ENCODE measurements at places on chromosomes 6 and 20.
A peak's percentile ranks its signal among the peaks of the same experiment; 100 is the strongest.

DNA sequence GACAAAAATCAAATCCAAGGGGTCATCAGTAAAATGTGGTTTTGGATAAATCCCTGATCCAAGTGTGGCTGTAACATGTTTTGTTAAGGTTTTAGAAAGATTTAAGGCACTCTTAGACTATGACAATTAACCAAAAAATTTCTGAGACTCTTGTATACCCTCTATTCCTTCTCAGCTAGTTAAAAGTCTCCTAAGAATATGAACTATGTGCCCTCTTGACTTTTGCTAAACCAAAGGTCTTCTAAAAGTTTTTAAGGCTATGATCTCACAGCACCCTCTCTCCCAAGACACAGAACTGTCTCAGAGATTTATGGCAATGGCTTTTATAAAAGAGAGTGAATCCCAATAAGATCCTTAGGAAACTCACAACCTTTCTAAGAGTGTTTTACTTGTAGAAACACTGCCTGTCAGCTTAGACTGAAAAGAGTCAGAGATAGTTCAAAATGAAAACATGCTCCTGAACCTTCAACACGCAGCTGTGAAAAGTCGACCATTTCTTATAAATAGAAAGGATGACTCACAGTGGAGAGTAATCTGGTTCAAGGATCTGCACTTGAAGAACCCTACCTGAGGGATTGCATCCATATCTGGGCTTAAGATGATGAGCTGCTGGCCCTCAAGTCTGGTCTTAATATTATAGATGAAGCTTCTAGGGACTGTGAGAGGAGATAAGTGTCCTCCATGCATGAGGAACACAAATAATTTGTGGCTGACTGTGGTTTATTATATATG, 388.4 kb upstream of the GJE1 start:
- DNase-seq = no peak

DNA sequence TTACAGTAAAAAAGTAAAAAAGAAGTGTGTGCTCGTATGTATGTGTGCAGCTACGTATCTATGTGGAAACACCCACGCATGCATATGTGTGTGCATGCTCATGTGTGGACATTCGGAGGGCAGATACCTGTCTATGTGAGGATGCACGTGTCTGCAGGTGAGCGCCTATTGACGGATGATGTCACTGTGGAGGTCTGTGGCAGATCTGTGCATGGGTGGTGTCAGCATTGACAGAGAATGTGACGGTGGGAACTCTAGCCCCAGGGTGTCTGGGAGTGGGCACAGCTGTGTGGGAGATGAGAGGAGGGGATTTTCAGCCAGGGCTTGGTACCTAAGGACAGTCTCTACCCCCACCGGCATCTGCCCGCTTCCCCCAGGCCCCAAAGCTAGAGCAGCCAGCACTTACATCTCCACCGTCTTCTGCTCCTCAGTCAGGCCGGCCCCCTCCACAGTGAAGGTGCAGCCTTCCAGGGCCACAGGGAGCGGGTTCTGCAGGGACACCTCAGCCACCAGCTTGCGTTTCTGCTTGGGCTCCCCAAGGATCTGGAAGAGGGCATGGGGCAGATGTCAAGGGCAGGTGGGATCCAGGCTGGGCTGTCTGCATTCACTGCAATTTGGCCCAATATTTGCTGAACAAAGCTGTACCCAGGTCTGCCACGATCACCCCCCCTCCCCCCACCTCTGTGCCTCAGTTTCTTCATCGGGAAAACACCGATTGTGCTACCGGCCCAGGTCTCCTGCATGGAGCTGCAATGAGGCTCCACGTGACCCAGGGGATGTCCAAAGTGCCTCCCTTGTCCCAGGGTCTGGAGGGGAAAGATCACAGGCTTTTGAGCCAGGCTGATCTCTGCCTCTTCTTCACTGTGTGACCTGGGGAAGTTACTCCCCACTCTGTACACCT, 34.1 kb downstream of the TGM2 start:
- DNase-seq = no peak

DNA sequence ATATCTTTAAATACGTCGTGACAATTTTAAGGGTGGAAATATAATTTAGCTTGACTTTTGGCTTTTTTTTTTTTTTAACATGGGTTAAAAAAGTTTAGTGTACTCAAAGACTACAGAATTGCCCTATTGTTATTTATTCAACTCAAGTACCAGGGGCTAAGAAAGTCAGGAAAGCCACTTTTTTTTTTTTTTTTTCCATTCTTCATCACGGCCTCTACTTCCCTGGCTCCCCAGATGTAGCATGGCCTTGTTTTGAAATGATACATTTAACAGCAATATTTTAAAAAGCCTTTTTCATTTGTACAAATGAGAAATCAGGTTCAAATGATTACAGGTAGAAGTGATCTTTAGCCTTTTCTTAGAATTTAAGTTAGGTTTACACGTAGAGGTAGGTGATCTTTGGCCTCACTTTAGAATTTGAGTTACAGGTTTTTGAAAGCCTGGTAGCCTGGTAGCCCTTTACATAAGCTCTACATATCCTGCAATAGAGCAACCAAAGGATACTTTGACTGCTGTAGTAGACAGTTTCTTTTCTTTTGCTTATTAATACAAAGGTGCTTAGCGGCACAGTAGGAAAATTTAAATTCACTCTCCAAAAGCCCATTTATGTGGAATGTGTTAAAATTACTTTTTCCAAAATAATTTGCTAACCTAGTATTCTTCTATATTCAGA, 160.5 kb upstream of the MMS22L start:
- no peak for DNase-seq

DNA sequence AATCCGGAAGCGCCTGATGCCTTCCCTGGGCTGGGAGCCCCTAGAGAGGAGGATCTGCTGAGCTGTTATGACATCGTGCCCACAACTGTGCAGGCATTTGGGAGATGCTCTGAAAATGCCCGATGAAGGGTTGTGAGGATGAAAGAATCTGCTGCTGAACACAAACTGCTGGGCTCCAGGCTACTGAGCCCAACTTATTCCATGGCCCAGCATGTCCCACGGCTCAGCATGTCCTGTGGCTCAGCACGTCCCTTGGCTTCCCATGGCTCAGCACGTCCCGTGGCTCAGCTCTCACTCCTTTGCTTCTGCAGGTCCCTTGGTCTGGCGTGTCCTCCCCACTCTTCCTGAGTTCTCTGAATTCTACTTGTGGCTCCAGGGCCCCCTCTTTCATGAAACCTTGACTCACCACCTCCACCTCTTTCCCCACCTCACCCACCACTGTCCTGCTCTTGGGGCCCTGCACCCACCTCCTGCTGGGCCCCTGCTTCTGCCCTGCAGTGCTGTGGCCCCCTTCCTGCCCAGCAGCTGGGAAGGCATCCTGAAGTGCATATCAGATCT, 80.4 kb downstream of the PHACTR3 start:
- DNase-seq = no peak

DNA sequence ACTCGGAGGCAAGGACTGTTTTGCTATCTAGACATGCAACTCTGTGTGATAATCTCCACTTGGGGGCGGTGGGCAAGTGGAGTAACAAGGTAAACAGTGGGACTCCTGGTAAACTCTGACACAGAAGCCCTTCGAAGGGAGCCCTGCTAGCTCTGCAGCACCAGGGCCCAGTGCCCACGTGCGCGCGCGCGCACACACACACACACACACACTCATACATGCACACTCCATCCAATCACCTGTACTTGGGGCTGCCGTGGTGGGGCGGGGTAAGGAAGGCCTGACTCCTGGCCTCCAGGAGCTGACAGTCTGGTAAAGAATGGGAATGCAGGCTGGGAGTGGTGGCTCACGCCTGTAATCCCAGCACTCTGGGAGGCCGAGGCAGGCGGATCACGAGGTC, 36.4 kb downstream of the TAF4 start:
- DNase-seq = no peak

- DNase-seq = no peak
Measured at GRCh38 chr6:33415831-33416230, 2.1 kb downstream of the CUTA start.

GRCh38 chr6:92706976-92707375, 712.4 kb downstream of the EPHA7 start:
- DNase-seq = no peak

DNA sequence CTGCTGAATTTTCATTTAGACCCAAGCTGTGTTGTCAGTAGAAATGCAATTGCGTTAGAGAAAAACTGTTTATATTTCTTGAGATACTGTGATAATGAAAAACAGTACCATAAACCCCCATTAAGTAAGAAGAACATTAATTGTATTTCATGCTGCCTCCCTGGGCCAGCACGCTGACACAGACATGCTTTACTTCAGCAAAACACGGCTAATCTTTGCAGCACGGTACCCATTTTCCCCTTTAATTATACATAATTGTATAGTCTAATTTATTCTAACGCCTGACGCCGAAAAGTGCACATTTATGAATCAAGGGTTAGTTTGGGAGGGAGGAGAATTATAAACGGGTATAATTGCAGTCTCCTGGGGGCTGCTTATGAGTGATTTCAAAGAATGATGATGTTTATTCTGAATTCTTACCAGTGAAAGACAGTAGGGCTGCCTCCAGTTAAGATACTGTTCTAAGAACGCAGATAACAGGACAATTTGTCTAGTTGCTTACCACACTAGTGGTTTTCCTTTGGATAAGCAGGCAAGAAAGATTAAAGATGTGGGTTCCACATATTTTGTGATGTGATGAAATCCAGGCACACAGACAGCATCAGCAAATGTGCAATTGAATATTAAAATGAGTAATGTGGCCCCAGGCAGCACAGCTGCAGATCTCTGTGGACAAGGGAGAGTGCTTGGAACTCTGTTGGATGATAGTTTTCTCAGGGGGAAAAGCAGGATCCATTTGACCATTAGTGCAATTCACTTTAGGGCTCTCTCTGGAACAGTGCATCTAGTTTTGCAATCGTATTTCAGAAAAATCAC, 4.7 kb upstream of the SULF2 start:
- DNase-seq = no peak

- no peak for DNase-seq
Measured at GRCh38 chr6:147000545-147001488, 203.4 kb upstream of the STXBP5 start.

GRCh38 chr20:22823119-22823518, 212.0 kb upstream of the SSTR4 start:
- no peak for DNase-seq

GRCh38 chr6:22142856-22143255, 154.0 kb downstream of the PRL start:
- no peak for DNase-seq

DNA sequence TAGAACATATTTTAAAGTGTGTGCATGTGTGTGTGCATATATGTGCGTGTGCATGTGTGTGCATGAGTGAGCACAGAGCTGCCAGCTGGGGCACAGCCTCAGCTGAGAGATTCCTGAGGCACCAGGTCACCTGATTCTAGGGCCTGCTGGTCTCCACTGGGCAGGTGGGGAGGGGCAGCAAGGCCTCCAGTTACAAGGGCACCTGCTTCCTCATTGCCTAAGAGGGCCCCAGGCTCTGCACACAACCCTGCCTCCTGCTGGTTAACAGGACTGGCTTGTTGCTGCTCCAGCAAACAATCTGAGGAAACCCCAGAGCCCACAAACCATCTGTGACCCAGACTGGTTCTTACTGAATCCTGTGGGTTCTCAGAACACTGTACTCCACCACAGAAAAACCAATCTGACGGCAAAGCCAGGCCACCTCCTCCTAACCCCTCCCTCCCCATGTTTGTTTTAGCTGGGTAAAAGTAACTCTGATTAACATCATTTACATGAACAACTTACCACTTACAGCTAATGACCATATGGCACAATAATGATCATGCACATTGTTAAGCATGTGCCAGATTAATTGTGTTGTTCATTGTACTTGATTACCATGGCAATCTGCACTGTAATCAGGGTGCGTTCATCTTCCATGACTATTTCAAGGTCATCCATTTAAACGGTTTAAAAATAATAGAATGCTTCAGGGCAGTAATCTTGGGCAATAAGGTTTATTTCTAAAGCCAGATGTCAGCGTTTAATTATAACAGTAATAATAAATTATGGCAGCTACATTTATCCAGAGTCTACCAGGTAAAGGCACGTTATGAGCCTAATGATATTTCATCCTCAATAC, 23.1 kb upstream of the UBE2J1 start:
- peak; percentile 78 for DNase-seq

DNA sequence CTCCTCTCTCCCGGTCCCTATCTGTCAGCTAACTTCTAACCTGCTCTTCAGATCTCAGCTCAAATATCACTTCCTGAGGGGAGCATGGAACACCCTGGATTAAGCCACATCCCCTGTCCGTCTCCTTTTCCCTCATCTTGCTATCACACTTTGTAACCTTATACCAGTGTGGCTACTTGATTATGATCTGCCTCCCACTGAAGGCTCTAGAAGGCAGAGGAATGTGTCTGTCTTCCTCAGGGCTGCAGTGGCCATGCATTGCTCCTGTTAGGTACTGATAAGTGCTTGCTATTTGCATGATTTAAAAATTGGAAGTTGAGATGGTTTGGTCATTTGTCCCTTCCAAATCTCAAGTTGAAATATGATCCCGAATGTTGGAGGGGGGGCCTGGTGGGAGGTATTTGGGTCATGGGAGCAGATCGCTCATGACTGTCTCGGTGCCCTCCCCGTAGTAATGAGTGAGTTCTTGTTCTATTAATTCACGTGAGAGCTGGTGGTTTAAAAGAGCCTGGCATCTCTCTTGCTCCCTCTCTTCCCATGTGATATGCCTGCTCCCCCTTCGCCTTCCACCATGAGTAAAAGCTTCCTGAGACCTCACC, 71.4 kb downstream of the PLCB4 start:
- no peak for DNase-seq

DNA sequence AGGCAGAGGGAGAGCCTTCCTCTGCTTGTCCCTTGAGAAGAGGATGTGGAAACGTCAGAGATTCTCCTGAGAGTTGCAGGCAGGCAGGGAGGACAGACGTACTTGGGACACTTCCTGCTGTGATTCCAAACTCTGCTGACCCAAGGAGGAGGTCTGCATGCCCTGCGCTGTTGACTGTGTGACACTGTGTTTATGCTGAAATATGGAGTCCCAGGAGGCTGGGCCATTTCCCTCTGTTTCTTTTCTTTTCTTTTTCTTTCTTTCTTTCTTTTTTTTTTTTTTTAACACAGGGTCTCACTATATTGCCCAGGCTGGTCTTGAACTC, 63.5 kb upstream of the BHLHE23 start:
- DNase-seq = no peak

DNA sequence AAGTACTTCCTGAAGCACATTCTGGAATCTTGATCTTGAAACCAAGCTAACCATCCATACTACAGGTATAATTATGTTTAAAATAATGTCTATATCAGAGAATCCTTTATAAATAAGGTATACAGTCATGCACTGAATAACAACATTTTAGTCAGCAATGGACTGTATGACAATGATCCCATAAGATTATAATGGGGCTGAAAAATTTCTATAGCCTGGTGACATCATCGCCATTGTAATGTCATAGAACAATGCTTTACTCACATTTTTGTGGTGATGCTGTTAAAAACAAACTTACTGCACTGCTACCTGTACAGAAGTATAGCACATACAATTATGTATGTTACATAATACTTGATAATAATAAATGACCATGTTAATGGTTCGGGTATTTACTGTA, 31.8 kb downstream of the RNF146 start:
- DNase-seq = no peak

DNA sequence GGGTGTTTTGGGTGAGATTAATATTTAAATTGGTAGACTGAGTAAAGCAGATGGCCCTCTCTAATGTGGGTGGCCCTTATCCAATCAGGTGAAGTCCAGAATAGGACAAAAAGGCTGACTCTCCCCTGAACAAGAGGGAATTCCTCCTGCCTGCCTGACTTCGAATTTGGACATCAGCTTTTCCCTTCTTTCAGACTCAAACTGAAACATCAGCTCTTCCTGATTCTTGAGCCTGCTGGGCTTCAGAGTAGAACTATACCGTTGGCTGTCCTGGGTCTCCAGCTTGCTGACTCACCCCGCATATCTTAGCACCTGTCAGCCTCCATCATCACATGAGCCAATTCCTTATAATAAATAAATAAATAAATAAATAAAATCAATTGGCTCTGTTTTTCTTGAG, 15.0 kb upstream of the TGM6 start:
- no peak for DNase-seq
